Thyroid gland (tissue), 4 donors: ENCODE measurements at places on chromosomes 2 and 18. TPM values are rescaled to one million over a fixed set of nuclear protein-coding genes. Genes with fewer than 3 reads are reported as not detected.

DNA sequence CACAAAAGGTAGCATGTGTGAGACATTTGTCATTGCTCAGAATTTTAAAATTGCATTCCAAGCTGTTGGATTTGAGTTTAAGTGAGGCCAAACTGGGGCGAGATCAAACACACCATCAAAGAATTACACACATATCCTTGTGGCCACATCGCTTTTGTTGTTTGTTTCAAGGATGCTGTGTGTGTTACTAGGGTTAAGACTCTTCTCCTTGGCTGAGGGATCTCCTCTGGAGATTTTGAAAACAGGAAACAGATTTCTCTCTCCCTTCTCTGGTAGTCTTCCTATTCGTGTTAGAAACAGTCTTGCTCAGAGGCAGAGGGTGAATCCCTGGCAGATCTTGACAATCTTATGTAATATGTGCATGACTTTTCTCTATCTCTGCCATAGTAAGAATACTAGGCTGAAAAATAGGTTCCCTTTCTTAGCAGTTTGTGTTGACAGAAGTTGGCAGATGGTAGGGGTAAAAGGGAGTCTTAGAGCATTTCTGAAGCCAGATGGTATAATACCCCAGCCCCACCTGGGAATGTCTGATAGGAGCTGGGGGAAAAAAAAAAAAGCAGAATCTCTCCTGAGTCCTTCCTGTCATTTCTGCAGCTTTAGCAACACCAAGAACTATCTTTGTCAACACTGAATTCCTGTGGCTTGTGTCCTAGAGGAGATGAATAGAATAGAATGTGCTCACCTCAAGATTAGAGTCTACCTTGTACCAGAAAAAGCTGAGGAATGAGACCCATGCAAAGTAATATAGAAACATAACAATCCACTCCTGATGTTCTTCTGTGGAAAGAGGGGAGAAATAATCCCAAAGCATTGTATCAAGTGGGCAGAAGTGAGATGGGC is 101.8 kb downstream of the XRCC5 start:
- H3K4me1 ChIP-seq, result peaks cover 7% of the 10 kb centered on the region
- DNase-seq, result no peak
- H3K27ac ChIP-seq, result no peak overlapping the region
- no peaks in the 10 kb centered on the region for H3K27me3 ChIP-seq
- H3K4me3 ChIP-seq, result no peak overlapping the region

- DNase-seq, result no peak
- no peaks in the 10 kb centered on the region for H3K36me3 ChIP-seq
- H3K4me1 ChIP-seq, result peaks cover 19% of the 10 kb centered on the region
- no peak overlapping the region for H3K27ac ChIP-seq
- no peaks in the 10 kb centered on the region for H3K27me3 ChIP-seq
- H3K4me3 ChIP-seq, result no peak overlapping the region
These were observed 2.5 kb downstream of the SLC39A6 start for GRCh38 chr18:36126668-36127067.

Gene C2orf66
- not detected for total RNA-seq

DNA sequence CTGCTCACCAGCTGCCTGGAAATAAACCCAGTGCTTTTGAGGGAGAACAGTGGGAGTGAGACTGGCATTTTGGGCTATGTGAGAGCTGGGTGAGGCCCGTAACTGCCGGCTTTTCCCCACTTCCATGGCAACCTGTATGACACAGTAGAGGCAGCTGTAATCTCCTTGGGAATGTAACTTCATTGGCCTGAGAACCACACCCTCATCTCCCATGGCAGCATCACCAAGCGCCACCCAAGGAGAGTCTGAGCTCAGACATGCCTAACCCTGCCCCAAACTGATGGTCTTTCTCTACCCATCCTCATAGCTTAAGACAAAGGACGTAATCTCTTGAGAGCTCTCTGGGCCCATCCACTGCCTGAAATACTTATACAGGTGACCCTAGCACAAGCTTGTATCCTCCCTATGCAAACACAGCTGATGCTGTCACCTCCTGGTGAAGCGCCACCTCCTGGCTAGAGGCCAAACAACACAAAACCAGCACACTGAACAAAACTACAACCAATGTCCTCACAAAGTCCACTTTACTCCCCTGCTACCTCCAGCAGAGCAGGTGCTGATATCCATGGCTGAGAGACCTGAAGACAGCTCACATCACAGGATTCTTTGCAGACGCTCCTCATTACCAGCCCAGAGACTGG is 763.4 kb upstream of the NRXN1 start:
- no peaks in the 10 kb centered on the region for H3K27me3 ChIP-seq
- H3K4me1 ChIP-seq, result no peaks in the 10 kb centered on the region
- H3K4me3 ChIP-seq, result no peak overlapping the region
- no peak overlapping the region for H3K27ac ChIP-seq
- DNase-seq, result no peak

Gene REG1A
- total RNA-seq, result not detected

Gene CXCR1
- not detected for total RNA-seq

DNA sequence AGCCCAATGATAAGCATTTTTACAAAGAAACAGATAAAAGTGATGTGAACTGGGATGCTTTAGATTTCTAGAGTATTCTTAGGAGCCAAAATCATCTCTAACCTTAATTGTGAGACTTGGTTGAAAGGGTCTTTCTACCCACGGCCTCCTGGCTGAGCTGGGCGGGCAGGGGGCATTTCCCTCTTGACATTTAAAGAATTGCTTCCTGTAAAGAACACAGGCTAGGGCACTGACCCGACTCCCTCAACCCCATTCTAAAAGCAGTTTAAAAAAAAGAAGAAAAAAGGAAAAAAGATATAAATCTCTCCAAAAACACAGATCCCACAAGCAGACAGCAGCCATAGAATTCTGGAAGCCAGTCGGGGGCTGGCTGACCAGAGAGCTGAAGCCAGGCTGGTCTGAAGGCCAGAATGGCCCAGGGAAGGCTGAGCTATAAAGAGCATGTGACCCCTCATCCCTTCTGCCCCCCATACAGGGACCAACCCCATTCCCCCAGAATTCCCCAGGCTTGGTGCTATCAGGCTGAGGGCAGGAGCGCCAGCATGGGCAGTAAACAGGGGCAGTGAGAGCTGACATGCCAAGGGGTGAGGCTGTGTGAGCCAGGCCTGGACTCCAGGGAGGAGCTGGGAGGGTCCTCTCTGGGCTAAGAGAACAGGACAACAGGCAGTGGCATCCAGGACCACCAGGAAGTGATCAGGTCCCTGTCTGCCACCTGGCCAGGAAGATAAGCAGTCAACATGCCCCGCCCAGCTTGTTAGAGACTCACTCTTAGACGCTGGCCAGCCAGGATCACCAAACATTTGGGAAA is 188.5 kb downstream of the HDAC4 start:
- no peaks in the 10 kb centered on the region for H3K36me3 ChIP-seq
- DNase-seq, result no peak
- H3K4me3 ChIP-seq, result no peak overlapping the region
- H3K4me1 ChIP-seq, result peaks cover 10% of the 10 kb centered on the region
- no peaks in the 10 kb centered on the region for H3K27me3 ChIP-seq
- no peak overlapping the region for H3K27ac ChIP-seq

Gene VWA3B
- total RNA-seq, result 0.81 TPM

GRCh38 chr2:166419616-166419934 is 43.8 kb upstream of the SCN9A start:
- H3K36me3 ChIP-seq, result no peaks in the 10 kb centered on the region
- no peak for DNase-seq
- no peaks in the 10 kb centered on the region for H3K4me1 ChIP-seq
- no peak overlapping the region for H3K27ac ChIP-seq

DNA sequence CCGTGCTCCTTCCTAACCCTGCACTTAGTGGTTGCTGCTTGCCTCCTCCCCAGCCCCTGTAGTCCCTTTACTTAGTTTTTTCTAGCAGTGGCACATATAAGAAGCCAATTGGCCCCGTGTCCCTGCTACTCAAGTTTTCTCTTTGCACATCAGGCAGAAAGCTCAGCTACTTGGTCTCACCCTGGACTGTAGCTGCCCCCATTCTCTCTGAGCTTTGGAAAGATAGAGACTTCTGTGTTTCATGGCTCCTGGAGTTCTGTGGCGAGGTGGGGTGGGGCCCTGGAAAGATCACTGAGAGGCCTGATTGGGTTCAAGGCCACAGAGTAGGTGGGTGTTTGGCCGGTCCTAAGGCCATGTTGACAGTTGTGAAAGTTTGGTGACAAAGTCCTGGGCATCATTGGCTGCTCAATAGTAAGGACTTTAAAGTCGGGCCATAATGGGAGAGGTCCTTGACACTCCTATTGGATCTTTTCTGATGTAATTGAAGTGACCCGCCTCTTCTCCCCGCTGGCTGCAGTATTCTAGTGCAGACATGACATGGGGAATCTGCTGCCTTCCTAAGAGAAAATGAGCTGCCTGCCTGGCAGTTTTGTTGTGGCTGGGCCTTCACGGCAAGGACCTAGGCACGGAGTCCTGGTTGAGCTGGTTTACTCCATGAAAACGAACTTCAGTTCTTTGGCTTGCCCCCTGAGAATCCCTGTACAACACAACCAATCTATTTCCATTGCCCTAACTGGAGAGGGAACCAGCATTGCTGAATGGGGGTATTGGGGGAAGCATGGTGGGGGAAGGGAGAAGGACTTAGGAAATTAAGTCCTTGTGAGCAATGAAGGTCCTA is 26.2 kb upstream of the CYP27A1 start:
- DNase-seq, result no peak
- peaks cover 29% of the 10 kb centered on the region for H3K36me3 ChIP-seq
- no peak overlapping the region for H3K27ac ChIP-seq
- H3K27me3 ChIP-seq, result no peaks in the 10 kb centered on the region
- no peak overlapping the region for H3K4me3 ChIP-seq

GRCh38 chr2:240153418-240153817 is 13.0 kb upstream of the OTOS start:
- H3K36me3 ChIP-seq, result no peaks in the 10 kb centered on the region
- DNase-seq, result no peak
- no peaks in the 10 kb centered on the region for H3K27me3 ChIP-seq
- H3K4me3 ChIP-seq, result no peak overlapping the region

Gene DNAH6
- total RNA-seq, result 5.6 TPM

DNA sequence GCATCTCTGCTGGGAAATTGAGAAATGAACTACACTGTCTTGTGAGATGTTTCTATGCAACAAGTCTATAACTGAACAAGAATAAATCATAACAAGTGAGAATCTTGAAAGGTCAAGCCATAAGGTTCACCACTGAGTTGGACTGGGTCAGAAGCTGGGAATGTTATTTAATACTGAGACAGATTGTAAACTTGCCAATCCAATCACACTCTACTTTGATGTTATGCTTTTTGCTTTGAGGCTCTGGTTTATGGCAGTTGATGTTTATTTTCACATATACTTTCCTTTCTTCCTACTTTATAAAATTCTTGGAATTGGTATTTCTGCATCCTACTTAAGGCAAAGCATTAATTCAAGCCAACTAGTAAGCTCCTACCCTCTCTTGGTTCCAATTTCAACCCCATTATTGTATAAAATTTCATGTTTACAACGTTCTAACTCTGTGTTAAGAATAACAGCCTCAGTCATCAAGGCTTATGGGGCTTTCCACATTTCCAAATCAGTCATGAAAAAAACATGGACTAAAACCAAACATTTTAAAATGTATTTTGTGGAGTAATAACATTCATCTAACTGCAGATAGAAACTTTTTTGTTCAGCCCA is 533.4 kb downstream of the NYAP2 start:
- no peaks in the 10 kb centered on the region for H3K4me1 ChIP-seq
- no peaks in the 10 kb centered on the region for H3K27me3 ChIP-seq
- no peak for DNase-seq
- H3K4me3 ChIP-seq, result no peak overlapping the region

Gene TTC39C
- 12.0 TPM for total RNA-seq

Gene CYRIA
- total RNA-seq, result 79.0 TPM
